ENCODE measurements at places on chromosomes 7 and 10.

DNA sequence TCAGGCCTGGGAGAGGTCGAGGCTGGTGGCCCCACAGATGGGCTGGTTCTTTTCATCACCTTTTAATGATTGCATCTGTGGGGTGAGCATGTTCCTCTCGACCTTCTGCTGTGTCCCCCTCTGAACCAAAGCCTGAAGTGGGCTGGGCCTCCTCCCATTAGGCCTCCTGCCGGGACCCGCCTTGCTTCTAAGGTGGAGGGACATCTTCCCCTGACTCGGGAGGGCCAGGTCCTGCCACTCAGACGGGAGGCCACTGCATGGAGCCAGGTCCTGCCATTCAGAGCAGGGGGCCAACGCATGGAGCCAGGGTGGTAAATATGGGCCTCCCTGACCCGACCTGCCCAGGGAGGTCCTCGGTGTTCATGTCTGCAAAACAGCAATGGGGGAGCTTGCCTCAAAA lies 188.4 kb downstream of the EBF3 start:
- no peak for DNase-seq

GRCh38 chr7:52758356-52758755 lies 277.1 kb upstream of the POM121L12 start:
- no peak for DNase-seq

DNA sequence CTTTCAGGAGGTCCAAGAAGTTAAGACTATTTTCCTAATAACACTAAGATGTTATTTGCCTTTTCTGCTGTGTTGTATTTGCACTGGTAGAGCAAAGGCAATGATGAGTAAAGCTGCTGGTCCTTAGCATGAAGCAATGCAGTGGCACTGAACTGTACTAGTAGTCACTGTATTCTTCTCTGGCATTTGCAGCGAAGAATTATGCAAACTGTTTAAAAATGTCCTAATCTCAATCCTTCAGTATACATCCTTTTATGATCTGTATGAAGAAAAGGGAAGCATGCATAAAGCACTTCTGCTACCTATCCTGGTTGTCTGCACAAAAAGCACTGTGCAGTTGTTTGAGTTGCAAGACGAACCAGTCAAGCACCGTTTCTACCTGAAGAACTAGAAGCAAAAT lies 20.4 kb downstream of the IGF2BP3 start:
- no peak for DNase-seq

- no peak for DNase-seq
These were observed 293.4 kb upstream of the MKLN1 start for GRCh38 chr7:131034166-131034881.

DNA sequence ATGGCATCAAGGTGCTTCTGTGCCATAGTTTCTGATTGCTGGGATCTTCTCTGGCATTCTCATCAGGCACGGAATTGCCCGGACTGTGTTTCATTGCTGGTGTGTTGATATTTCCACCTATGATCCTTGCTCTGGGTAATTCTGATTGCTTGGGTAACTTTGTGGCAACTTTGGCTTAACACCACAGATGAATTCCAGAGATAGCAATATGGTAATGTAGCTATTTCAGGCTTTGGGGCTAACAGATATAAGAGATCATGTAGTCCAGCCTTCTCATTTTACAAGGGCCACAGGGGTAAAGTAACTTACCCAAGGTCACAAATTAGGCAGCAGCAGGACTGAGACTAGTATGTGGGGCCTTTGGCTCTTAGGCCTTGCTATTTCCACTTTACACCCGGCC lies 53.9 kb upstream of the PLPP4 start:
- DNase-seq, result no peak

GRCh38 chr7:101947899-101948298 lies 130.5 kb downstream of the CUX1 start:
- DNase-seq, result no peak

DNA sequence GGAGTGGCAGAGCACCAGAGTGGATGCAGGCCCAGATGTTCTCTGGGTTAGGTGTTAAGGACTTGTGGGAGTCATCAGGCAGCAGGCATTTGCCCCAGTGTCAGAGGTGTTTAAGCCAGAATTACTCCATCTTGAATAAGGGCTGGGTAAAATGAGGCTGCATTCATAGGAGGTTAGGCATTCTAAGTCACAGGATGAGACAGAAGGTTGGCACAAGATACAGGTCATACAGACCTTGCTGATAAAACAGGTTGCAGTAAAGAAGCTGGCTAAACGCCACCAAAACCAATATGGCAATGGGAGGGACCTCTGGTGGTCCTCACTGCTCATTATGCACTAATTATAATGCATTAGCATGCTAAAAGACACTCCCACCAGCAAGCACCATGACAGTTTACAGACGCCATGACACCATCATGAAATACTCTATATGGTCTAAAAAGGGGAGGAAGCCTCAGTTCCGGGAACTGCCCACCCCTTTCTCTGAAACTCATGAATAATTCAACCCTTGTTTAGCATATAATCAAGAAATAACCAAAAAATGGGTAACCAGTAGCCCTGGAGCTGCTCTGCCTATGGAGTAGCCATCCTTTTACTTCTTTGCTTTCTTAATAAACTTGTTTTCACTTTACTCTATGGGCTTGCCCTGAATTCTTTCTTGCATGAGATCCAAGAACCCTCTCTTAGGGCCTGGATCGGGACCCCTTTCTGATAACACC lies 882 bp upstream of the LRRC61 start:
- DNase-seq, result no peak

DNA sequence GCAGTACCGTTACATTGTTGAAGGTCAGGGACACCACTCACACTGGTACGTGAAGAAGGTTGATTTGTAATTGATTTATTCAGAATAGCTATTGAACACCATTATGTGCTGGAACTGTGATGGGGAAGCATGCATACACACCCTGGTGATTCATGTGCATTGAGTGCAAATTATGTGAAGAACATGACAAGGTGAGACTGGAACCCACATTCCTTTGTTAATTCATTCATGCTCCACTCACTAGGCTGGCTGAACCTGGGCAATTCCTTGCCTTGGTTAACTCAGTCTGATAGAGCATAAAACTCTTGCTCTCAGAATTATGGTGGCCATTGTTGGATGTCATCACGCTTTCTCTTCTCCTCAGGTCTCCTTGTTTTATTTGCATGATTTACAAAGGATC lies 67.3 kb upstream of the TPK1 start:
- no peak for DNase-seq

GRCh38 chr10:3018247-3018646 lies 49.1 kb upstream of the PFKP start:
- DNase-seq, result no peak

- no peak for DNase-seq
These were observed 74.2 kb downstream of the MGMT start for GRCh38 chr10:129541200-129541599.

DNA sequence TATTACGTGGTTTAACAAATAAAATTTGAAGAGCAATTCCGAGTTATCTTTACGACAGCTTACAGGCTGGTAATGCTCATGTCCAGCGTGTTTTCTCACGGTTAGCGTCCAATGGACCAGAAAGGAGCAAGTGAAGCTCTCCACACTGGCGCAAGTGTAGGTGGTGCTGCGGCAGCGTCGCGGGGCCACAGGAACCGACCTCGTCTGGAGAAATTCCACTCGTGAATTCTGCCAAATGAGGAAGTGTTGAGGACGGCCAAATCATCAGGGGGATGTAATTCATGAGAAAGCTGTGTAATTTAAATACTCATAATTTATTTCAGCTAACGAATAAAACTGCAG lies 350 bp upstream of the ZNF37A start:
- no peak for DNase-seq

DNA sequence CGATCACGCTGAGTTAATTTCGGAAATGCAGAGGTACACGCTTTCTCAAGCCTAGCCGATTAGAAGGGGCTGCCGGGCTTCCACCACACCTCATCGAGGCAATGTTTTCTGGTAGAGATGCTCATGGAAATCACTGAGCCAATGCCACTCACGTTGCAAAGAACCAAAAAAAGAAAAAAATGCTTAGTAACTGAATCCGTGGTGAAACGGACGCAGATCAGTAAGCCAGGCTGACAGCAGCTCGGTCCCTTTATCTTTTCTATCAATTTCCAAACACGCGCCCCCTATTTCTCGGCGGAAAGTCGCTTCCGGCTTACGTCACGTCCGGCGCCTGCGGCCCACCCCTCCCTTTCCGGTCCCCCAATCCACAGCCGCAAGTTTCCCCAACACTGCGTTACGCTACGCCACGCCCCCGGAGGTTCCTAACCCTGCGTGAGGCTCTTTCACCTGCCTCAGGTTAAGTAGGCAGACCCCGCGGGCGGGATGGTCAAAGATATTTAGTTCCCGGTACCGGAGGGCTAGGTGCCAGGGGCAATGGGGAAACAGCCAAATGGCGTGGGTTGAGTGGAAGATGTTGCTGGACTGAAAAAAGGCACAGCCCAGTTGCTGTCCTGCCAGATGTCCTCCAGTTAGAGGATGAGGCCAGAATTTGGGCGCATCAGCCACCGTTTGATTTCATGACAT lies at the start of gene NSUN6:
TSS of gene NSUN6 (minus strand) at position 264 of the 684 bp plus-strand sequence. CDS start 384 bp downstream, outside the sequence.
- peak; percentile 85 for DNase-seq

DNA sequence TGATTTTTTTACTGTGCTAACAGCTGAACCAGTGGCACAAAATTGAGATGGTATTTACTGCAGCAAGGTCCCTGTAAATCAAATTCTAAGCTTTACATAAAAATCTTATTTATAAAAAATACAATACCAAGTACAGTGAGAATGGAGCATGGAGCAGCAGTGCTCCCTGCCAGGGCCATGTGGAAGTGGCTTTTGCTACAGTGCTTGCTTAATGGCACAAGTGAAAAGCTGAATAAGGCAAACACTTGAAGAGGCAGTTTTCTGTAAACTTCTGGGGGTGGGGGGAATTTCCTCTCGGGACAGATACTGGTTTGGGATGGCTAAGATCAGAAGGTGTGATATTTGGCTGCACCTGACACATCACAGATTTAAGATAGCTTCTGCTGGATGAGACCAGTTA lies 27.5 kb downstream of the AP3M1 start:
- DNase-seq, result no peak

- DNase-seq, result no peak
These were observed 354.0 kb downstream of the PHF14 start for GRCh38 chr7:11327633-11328032.

GRCh38 chr10:56082169-56082568 lies 278.9 kb downstream of the ZWINT start:
- no peak for DNase-seq
